NCI-H1694 (cell line): ENCODE measurements at places on chromosomes 5 and 9.

- DNase-seq, result no peak
These were observed 86.1 kb downstream of the DEPDC1B start for GRCh38 chr5:60613826-60614225.

- no peak for DNase-seq
These were observed 161.3 kb downstream of the OLFM1 start for GRCh38 chr9:135248721-135249120.

GRCh38 chr5:137303509-137303908, 195.6 kb downstream of the SPOCK1 start:
- DNase-seq, result no peak

GRCh38 chr9:78325343-78325742, 28.4 kb downstream of the PSAT1 start:
- peak; percentile 80 for DNase-seq

DNA sequence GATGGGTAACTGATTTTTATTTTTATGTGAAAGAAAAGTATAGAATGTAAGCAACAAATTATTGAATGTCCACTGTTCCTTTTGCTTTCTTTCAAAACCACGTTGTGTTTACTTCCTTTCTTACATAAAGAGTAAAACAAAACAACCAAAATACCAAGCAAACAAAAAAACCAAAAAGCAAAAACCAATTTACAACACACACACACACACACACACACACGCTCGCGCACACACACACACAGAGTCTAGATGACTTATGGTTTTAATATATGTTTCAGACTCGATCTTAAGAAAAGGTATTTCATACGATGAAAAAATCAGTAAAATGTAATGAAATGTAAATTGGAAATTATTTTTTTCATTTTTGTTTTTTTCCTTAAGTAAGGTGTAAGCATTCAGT, 80.3 kb downstream of the ADGRV1 start:
- no peak for DNase-seq

DNA sequence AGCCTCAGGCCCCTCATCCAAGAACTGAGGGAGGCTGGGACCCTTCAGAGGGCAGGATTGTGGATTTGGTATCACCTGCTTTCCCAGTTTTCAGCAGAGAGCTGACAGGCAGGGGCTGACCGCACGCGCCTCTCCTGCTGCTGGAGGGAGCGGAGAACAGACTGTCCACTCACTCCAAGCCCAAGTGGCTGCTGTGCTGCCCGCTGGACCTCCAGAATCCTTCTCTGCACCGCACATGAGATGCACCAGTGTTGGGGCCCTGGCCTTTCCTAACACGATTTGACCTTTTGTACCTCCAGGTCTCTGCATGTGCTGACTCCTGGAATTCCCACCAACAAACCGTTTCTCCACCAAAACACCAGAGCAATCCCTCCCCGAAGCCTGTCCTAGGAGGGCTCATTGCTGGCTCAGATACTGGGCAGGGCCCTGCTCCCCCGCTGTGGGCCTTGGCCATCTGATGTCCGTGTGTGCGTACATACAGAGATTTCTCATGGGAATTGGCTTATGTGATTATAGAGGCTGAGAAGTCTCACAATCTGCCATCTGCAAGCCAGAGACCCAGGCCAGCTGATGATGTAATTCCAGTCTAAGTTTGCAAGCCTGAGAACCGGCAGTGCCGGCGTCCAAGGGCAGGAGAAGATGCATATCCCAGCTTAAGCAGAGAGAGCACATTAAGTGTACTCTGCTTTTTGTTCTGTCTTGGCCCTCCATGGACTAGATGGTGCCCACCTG, 141.7 kb downstream of the GADD45G start:
- no peak for DNase-seq
